Heart right ventricle (tissue), 16 donors: ENCODE measurements at places on chromosomes 16 and 17. TPM values are rescaled to one million over a fixed set of nuclear protein-coding genes. Genes with fewer than 3 reads are reported as not detected.

PCGF2 gene
- total RNA-seq = 26.0 TPM

ASPA gene
- total RNA-seq = 1.5 TPM

AXIN2 gene
- 14.5 TPM for total RNA-seq

CDK5R1 gene
- total RNA-seq = 1.6 TPM

RFFL gene
- 13.6 TPM for total RNA-seq

CBFA2T3 gene
- total RNA-seq = 5.6 TPM

KRT39 gene
- not detected for total RNA-seq

- no peaks in the 10 kb centered on the region for H3K36me3 ChIP-seq
- peaks cover 5% of the 10 kb centered on the region for H3K4me1 ChIP-seq
- peak overlapping the region; percentile 91 for H3K27ac ChIP-seq
- no peaks in the 10 kb centered on the region for H3K27me3 ChIP-seq
- no peak for DNase-seq
These were observed 1.1 kb downstream of the EZH1 start for GRCh38 chr17:42743595-42744282.

- peaks cover 42% of the 10 kb centered on the region for H3K4me1 ChIP-seq
- H3K4me3 ChIP-seq = no peak overlapping the region
- no peaks in the 10 kb centered on the region for H3K36me3 ChIP-seq
- H3K27ac ChIP-seq = peak overlapping the region; percentile 92
- H3K27me3 ChIP-seq = peaks cover 7% of the 10 kb centered on the region
These were observed 19.3 kb upstream of the ADGRG3 start for GRCh38 chr16:57648581-57649442.

DNA sequence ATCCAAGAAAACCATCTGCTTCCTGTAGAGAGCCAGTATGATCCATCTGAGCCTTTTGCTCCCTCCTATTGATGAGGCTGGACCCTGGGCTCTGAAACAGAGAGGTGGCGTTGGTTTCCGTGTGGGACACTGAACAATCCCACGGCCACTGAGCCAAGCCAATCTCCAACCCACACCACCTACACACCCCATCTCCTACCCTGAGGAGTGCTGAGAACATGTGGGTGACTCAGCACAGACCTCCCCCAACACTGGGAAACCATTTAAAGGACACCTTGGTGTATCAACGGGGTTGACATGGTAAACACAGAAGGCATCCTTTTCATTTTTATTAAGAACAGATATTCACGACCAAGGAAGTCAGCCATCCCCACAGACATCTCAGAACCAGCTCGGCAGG lies 332.1 kb downstream of the SLC39A11 start:
- no peaks in the 10 kb centered on the region for H3K36me3 ChIP-seq
- no peak overlapping the region for H3K27ac ChIP-seq
- H3K4me3 ChIP-seq = no peak overlapping the region
- H3K27me3 ChIP-seq = no peaks in the 10 kb centered on the region

DNA sequence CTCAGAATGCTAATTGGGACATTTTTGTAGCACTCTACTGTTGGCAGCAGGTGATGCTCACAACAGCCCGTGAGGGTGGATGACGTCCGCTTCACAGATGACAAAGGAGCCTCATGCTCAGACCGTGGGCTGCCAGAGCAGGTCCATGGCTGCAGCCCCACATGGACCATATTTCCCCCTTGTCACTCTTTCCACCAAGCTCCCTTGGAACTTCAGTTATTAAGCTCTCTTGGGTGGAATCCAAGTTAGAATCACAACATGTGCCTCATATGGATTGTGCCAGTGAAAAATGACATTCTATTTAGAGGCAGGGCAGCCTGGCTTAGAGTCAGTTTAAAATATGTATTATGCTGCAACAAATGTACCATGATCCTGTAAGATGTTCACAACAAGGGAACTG lies 33.2 kb upstream of the STH start:
- no peaks in the 10 kb centered on the region for H3K36me3 ChIP-seq
- H3K4me3 ChIP-seq = no peak overlapping the region
- H3K27ac ChIP-seq = no peak overlapping the region
- H3K4me1 ChIP-seq = no peaks in the 10 kb centered on the region

- H3K27ac ChIP-seq = peak overlapping the region; percentile 1
- DNase-seq = no peak
- H3K27me3 ChIP-seq = no peaks in the 10 kb centered on the region
- H3K4me3 ChIP-seq = peak overlapping the region; percentile 88
- peaks cover 39% of the 10 kb centered on the region for H3K36me3 ChIP-seq
These were observed 4.1 kb downstream of the PPP1R9B start for GRCh38 chr17:50146230-50146926.

GRCh38 chr16:84585886-84586285 lies 32.0 kb downstream of the COTL1 start:
- no peak for DNase-seq
- H3K4me3 ChIP-seq = no peak overlapping the region

GRCh38 chr17:7295230-7296180 lies 1.1 kb upstream of the YBX2 start:
- DNase-seq = no peak
- H3K4me3 ChIP-seq = peak overlapping the region; percentile 24
- no peaks in the 10 kb centered on the region for H3K36me3 ChIP-seq
- H3K4me1 ChIP-seq = peaks cover 59% of the 10 kb centered on the region

DNA sequence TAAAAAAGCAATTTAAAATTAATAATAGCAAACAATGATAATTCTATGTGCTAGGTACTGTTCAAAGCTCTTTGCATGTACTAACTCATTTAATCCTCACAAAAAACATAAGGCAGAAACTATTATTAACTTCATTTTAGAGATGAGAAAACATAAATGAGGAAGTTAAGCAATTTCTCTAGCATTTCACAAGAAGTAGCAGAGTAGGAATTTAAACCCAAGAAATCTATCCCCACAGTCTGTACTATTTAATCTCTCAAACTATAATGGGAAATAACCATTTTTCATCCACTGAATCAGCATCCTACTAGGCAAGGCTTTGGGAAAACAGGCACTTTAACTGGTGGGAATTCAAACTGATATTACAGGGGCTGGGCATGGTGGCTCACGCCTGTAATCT lies 42.2 kb upstream of the INTS2 start:
- H3K4me3 ChIP-seq = no peak overlapping the region
- peaks cover 5% of the 10 kb centered on the region for H3K4me1 ChIP-seq
- H3K36me3 ChIP-seq = no peaks in the 10 kb centered on the region

GRCh38 chr17:4050971-4051370 lies 86.7 kb upstream of the ATP2A3 start:
- H3K4me3 ChIP-seq = no peak overlapping the region
- H3K4me1 ChIP-seq = no peaks in the 10 kb centered on the region
- no peaks in the 10 kb centered on the region for H3K27me3 ChIP-seq
- H3K27ac ChIP-seq = no peak overlapping the region
- peaks cover 17% of the 10 kb centered on the region for H3K36me3 ChIP-seq

GRCh38 chr16:57123974-57124674 lies 31.7 kb downstream of the CPNE2 start:
- DNase-seq = no peak
- no peak overlapping the region for H3K27ac ChIP-seq
- H3K36me3 ChIP-seq = peaks cover 79% of the 10 kb centered on the region
- H3K4me3 ChIP-seq = no peak overlapping the region
- no peaks in the 10 kb centered on the region for H3K27me3 ChIP-seq
- no peaks in the 10 kb centered on the region for H3K4me1 ChIP-seq

GRCh38 chr17:17681744-17682292 lies 560 bp downstream of the RAI1 start:
- peak overlapping the region; percentile 94 for H3K27ac ChIP-seq
- no peaks in the 10 kb centered on the region for H3K36me3 ChIP-seq
- peak; percentile 56 for DNase-seq
- H3K27me3 ChIP-seq = no peaks in the 10 kb centered on the region
- H3K4me3 ChIP-seq = peak overlapping the region; percentile 56

DNA sequence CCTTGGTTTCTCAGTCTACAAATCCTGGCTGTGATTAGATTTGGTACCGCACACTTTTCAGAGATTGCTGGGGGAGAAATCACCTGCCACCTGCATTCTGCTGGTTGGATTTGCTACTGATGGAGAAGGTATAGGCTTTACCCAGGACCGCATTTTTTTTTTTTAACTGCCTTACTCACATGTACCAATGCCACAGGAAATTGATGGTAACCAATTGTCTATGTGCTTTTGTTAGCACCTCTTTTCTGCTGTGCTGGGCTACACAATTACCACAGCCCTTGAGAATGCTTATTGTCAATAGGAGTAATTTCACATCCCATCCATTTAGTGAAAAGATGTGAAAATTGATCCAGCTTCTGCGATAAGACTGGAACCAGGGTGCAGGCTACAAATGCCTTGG lies 74.4 kb upstream of the TANC2 start:
- H3K36me3 ChIP-seq = no peaks in the 10 kb centered on the region
- no peak overlapping the region for H3K27ac ChIP-seq
- no peaks in the 10 kb centered on the region for H3K27me3 ChIP-seq
- no peak for DNase-seq
- no peak overlapping the region for H3K4me3 ChIP-seq
- no peaks in the 10 kb centered on the region for H3K4me1 ChIP-seq

- H3K27me3 ChIP-seq = no peaks in the 10 kb centered on the region
- H3K36me3 ChIP-seq = no peaks in the 10 kb centered on the region
- no peak overlapping the region for H3K27ac ChIP-seq
- H3K4me1 ChIP-seq = no peaks in the 10 kb centered on the region
These were observed 113.5 kb upstream of the MED13 start for GRCh38 chr17:62178579-62178978.

DNA sequence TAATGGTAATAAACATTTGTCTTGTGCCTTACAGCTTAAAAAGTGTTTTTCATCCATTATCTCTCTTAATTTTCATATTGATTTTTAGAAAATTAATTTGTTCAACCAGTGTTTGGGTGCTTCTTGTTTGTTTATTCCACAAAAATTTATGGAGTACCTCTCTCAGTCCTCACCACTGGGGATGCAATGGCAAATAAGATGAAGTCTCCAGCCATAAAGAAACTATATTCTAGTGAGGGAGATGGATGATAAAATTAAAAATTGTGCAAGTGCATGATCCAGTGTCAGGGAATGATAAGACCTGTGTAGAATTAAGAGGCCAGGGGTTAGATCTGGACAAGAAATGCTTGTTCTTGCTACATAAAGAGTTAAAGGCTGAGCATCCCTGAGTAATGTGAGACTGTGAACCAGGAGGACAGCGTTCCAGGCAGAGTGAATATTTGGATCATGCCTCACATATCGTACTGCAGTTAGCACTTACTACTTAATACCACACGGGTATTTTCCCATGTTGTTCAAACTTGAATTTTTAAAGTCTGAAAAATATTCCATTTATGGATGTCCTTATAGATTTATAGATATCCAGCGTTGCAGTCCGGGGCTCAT lies 535.7 kb upstream of the HSBP1 start:
- no peaks in the 10 kb centered on the region for H3K36me3 ChIP-seq
- no peak overlapping the region for H3K27ac ChIP-seq
- no peaks in the 10 kb centered on the region for H3K27me3 ChIP-seq
- H3K4me1 ChIP-seq = no peaks in the 10 kb centered on the region
- DNase-seq = no peak
- no peak overlapping the region for H3K4me3 ChIP-seq

DNA sequence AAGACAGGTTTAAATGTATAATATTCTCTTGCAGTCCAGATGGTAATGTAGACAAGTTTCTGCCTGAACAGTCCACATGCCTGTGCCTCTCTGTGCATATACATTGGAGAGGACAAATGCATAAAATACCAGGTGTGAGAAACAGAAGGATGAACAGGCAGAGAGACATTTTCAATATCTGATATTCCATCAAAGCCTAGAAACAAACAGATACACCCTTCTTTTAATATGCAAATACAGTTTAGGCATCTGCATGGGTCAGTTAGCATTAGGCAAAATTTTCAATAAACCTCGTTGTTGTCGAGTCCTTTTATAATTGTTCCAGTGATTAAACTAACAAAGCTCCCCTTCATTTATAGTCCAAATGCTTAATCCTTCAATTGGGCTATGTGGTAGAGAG lies 897 bp downstream of the OMG start:
- no peaks in the 10 kb centered on the region for H3K4me1 ChIP-seq
- H3K36me3 ChIP-seq = peaks cover 19% of the 10 kb centered on the region
- no peaks in the 10 kb centered on the region for H3K27me3 ChIP-seq
- H3K4me3 ChIP-seq = no peak overlapping the region

GRCh38 chr17:34081269-34081668 lies 173.8 kb upstream of the CCL2 start:
- H3K27ac ChIP-seq = no peak overlapping the region
- H3K4me3 ChIP-seq = no peak overlapping the region
- peaks cover 14% of the 10 kb centered on the region for H3K27me3 ChIP-seq
- DNase-seq = no peak
- H3K4me1 ChIP-seq = no peaks in the 10 kb centered on the region
- H3K36me3 ChIP-seq = no peaks in the 10 kb centered on the region

DNA sequence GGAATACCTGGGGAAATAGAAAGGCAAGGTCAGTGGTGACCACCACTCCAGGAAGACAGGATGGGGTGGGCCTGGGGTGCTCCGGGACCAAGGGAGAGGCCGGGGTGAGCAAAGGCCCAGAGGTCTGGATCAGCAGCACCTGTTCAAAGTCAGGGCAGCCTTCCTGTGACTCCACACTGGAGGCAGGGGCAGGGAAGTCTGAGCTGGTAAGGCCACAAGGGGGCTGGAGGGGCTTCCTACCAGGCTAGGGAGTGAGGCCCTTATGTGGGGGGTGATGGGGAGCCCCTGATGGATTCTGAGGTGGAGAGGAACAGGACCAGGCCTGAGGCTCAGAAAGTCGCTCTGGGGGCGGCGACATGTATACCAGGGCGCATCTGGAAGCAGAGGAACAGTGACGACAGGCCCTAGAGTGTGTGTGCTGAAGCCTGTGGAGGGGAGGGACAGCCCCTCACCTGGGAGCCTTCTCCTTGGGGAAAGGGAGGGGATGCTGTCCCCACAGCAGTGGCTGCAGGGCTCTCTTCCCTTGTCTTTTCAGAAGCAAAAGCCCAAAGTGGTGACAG lies 3.7 kb downstream of the C16orf78 start:
- no peaks in the 10 kb centered on the region for H3K4me1 ChIP-seq
- no peaks in the 10 kb centered on the region for H3K27me3 ChIP-seq
- H3K4me3 ChIP-seq = no peak overlapping the region

GRCh38 chr17:66813296-66813695 lies 21.6 kb upstream of the CACNG5 start:
- no peaks in the 10 kb centered on the region for H3K36me3 ChIP-seq
- no peak overlapping the region for H3K4me3 ChIP-seq
- DNase-seq = no peak
- H3K27me3 ChIP-seq = peaks cover 14% of the 10 kb centered on the region

GRCh38 chr17:50371526-50371925 lies 1.5 kb downstream of the MRPL27 start:
- peaks cover 19% of the 10 kb centered on the region for H3K4me1 ChIP-seq
- peaks cover 29% of the 10 kb centered on the region for H3K36me3 ChIP-seq
- H3K4me3 ChIP-seq = no peak overlapping the region
- no peaks in the 10 kb centered on the region for H3K27me3 ChIP-seq
- no peak for DNase-seq
- no peak overlapping the region for H3K27ac ChIP-seq

- H3K27me3 ChIP-seq = peaks cover 100% of the 10 kb centered on the region
- DNase-seq = no peak
- H3K27ac ChIP-seq = no peak overlapping the region
- peaks cover 22% of the 10 kb centered on the region for H3K4me1 ChIP-seq
- peak overlapping the region; percentile 37 for H3K4me3 ChIP-seq
- H3K36me3 ChIP-seq = no peaks in the 10 kb centered on the region
These were observed 2.0 kb downstream of the NEUROD2 start for GRCh38 chr17:39605492-39606433.
